Occipital lobe (tissue), 3 donors: ENCODE measurements at places on chromosomes 7 and 10. TPM values are rescaled to one million over a fixed set of nuclear protein-coding genes. Genes with fewer than 3 reads are reported as not detected.

GBX1 gene
- total RNA-seq: not detected

GNAI1 gene
- 196 TPM for total RNA-seq

TMEM26 gene
- 0.47 TPM for total RNA-seq

LRMDA gene
- total RNA-seq: 0.62 TPM

GNG11 gene
- total RNA-seq: 4.5 TPM

SPDYE8 gene
- not detected for total RNA-seq

C10orf90 gene
- 0.16 TPM for total RNA-seq

GDF2 gene
- total RNA-seq: not detected
